PC-9 (cell line): ENCODE measurements at places on chromosomes 12 and 14. TPM values are rescaled to one million over a fixed set of nuclear protein-coding genes. Genes with fewer than 3 reads are reported as not detected.

Gene KRT6C
- not detected in 2 replicates for total RNA-seq

Gene TBX3
- total RNA-seq: not detected in 2 replicates

Gene ADSS1
- total RNA-seq: 5.8 and 11.5 TPM in 2 replicates

Gene TGM1
- 7.2 and 7.5 TPM in 2 replicates for total RNA-seq

Gene MYH6
- not detected in 2 replicates for total RNA-seq

Gene PTPRQ
- total RNA-seq: not detected in 2 replicates

GRCh38 chr12:39199351-39199750, 243.6 kb downstream of the KIF21A start:
- H3K36me3 ChIP-seq: no peaks in the 10 kb centered on the region
- no peak overlapping the region for H3K27ac ChIP-seq
- no peaks in the 10 kb centered on the region; the same call in 1 of the 2 replicates for H3K27me3 ChIP-seq
- no peaks in the 10 kb centered on the region for H3K4me1 ChIP-seq
- DNase-seq: no peak

GRCh38 chr12:57837864-57838562, 8.5 kb downstream of the CTDSP2 start:
- H3K27ac ChIP-seq: no peak overlapping the region
- 0 out of 2 replicates have a peak, but pooled peaks cover 1% of the 10 kb centered on the region for H3K4me1 ChIP-seq
- no peak overlapping the region for H3K4me3 ChIP-seq

- H3K27ac ChIP-seq: no peak overlapping the region
- no peaks in the 10 kb centered on the region for H3K4me1 ChIP-seq
- no peaks in the 10 kb centered on the region for H3K36me3 ChIP-seq
- no peak for DNase-seq
- no peak overlapping the region for H3K4me3 ChIP-seq
Measured at GRCh38 chr12:112822056-112822455, 30.5 kb downstream of the RPH3A start.

DNA sequence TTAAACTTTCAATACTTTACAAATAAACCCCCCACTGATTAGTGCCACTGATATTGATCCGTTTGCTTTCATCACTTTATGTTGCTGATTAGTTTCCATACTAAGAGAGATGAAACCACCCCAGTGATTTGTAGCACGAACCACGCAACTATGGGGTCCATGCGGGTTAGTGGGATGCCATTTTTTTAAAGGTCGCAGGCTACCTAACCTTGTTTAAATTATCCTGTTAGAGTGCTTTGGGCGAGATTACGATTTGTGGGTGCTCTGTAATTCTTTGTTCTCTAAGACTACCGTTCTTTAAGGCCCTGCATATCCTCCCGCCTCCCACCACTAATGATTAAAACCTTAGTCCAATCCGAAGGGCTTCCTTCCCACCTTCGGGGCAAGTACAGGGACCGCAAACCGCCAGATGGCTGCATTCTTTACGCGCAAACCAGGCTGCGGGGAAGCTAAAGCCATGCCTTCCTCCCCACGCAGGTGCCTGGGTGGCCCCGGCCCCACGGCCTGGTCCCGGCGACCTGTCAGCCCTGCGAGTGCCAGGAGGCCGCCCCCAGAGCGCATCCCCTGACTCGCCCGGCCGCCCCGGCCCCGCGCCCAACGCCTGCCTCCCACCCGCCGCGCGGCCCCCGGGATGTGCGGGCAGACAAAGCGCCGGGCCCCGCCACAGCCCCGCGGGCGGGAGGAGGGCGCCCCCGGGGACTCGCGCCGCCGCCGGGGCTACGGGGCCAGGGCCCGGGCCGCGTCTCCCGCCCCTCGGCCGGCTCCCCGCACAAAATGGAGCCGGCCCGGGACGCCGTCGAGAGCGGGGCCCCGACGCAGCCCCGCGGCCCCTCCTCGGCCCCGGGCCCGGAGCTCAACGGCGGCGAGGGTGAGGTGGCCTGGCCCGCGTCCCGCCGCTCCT, 759 bp downstream of the NFYB start:
- peak; percentile 37 for DNase-seq
- H3K4me1 ChIP-seq: peaks cover 26% of the 10 kb centered on the region
- H3K27ac ChIP-seq: peak overlapping the region; percentile 15; the same call in 1 of the 2 replicates
- H3K36me3 ChIP-seq: peaks cover 9% of the 10 kb centered on the region; the same call in 1 of the 2 replicates
- no peaks in the 10 kb centered on the region for H3K27me3 ChIP-seq

DNA sequence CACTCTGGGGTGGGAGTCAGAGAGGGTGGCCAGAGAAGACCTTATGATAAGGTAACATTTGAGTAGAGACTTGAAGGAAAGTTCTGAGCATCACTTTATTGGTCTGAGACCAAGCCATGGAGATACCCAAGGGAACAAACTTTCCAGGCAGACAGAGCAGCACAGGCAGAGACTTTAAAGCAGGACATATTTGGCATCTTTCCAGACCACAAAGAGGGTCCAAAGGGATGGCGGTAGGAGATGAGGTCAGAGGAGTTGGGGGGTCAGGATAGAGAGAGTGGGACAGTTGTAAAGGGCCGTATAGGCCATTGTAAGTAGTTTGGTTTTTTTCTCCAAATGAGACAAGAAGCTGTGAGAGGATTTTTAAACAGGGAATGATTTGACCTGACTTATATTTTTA, 344.4 kb downstream of the SEC23A start:
- H3K4me3 ChIP-seq: no peak overlapping the region
- no peak overlapping the region for H3K27ac ChIP-seq
- no peak for DNase-seq
- H3K36me3 ChIP-seq: no peaks in the 10 kb centered on the region
- no peaks in the 10 kb centered on the region for H3K27me3 ChIP-seq

GRCh38 chr12:2112401-2112800, 59.6 kb downstream of the CACNA1C start:
- H3K27ac ChIP-seq: no peak overlapping the region
- H3K4me1 ChIP-seq: no peaks in the 10 kb centered on the region
- DNase-seq: no peak
- no peaks in the 10 kb centered on the region for H3K36me3 ChIP-seq
- H3K4me3 ChIP-seq: no peak overlapping the region
